GM12892 (cell line): ENCODE measurements at places on chromosomes 3 and 15.

DNA sequence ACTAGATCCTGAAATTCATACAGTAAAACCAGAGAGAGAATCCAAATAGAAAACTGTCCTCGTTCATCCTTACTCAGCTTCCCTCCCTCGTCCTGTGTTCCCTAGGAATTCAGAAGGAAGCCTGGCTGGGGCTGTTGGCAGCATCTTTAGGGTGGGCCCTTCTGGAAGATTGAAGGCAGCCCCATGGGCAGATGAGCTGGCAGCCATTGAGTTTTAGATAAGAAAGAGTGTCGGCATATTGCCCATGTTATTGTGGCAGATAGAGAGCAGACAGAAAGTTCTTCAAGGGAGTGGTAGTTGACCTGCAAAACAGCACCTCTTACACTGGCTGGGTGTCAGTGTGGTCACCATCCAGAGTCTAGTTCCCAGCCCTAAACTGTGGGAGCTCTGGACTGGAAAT lies 23.5 kb downstream of the TMOD2 start:
- no peak for DNase-seq

DNA sequence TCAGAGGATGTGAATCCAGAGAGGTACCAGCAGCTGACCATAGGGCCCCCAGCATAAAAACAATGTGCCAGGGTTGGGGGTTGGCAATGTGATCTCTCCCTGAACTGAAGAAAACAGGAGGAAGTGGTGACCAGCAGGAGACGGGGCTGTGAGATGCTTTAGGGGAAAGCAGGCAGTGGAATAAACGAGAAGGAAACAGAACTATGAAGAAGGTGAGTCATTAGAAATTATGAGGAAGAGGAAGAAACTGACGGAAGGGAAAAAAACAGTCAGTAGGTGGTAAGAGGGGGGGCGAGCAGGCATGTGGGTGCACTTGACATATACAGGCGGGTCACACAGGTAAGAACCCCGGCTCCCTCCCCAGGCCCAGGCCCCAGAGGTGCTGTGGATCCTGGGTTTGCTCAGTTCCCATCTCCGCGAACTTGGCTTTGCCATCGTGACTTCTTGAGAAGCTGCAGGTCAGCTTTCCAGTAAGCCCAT lies 42.2 kb upstream of the B3GNT5 start:
- no peak for DNase-seq

DNA sequence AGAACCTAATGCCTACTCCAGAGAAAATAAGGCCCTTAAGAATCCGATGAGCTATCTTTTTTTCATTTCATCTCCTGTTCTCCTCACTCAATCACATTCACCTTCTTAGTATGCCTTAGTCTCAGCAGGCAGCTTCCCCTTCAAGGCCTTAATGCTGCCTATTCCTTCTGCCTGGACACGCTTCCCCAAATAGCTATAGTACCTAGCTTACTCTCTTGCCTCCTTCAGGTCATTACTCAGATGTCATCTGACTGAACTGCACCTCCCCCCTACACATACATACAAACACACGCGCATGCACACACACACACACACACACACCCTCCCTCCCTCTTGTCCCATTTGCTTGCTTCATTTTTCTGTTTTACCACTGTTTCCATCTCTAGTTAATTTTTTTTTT lies 191.5 kb upstream of the MLF1 start:
- no peak for DNase-seq

DNA sequence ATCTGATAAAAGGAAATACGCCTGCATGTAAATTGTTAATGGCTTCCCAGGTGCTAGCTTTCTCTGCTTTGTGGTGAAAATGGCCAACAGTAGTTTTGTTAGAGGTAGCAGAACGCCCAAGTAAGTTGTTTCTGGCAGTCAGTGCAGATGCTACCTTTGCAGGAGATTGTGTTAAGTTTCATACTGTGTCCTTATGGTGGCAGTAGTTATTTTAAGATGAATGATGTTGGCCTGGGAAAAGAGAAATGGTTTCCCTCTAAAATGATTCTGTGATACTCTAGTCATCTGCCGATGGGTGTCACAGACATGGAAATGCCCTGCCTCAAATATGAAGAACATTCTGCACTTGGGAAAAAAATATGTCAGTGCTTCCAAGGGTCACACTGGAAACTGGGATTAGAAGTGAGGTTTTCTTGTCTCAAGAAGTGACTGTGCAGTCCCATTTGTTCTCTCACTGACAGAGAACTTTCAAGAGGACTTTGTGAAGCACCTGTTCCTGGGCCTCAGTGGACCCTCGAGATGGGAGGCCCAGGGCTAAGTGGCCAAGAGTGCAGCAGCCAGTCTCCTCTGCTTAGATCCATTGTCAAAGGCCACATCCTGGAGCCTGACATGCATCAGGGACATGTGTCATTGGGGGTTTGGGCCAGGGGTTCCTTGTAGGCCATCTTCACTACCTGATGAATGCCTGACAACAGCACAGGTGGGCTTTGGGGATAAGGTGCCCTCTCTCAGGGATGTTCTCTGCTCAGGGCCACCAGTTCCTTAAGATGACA lies 393.3 kb downstream of the CACNA2D3 start:
- DNase-seq = no peak
